Activated CD4-positive, alpha-beta T cell treated with anti-CD3 and anti-CD28 coated beads for 4 hours (primary cell): ENCODE measurements at places on chromosomes 1 and 21.
A peak's percentile ranks its signal among the peaks of the same experiment; 100 is the strongest.

GRCh38 chr21:41141031-41141457, 26.9 kb upstream of the BACE2 start:
- DNase-seq: no peak

GRCh38 chr1:240683576-240683975, 71.6 kb upstream of the GREM2 start:
- DNase-seq: no peak

DNA sequence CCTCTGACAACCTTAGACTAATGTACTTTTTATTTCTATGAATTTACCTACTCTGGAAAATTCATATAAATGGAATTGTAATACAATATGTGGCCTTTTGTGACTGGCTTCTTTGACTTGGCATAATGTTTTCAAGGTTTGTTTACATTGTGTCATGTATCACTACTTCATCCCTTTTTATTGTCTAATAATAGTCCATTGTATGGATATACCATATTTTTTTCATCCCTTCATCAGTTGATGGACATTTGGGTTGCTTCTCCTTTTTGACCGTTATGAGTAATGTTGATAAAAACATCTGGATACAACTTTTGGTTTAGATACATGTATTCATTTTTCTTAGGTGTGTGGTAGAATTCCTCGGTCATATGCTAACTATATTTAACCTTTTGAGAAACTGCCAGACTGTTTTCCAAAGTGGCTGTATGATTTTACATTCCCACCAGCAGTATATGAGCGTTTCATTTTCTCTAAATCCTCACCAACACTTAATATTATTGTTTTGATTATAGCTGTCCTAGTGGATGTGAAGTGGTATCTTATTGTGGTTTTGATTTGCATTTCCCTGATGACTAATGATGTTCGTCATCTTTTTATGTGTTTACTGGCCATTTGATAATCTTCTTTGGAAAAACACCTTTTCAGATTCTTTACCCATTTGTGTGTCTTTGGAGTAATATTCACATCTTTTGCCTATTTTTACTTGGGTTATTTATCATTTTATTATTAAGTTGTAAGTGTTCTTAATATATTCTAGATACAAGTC, 3.5 kb downstream of the RO60 start:
- no peak for DNase-seq

GRCh38 chr1:30966690-30967369, 58.3 kb upstream of the SDC3 start:
- DNase-seq: no peak

DNA sequence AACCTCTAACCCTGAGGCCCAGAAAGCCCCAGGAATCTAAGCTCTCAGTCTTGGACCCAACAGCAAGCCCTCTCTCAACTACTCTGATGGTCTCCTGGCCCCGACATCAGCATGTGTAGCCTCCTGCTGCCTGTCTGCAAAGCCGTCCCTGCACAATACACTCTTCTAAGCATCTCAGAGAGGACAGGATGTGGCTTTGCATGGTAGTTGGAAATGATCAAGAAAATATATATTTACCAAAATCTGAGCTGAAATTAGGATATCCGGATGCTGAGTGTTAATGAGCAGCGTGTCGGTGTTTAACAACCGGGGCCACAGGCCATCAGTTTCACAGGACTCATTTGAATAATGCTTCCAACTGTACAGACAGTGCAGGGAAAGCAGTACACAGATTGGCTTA, 59.1 kb upstream of the SIM2 start:
- no peak for DNase-seq

DNA sequence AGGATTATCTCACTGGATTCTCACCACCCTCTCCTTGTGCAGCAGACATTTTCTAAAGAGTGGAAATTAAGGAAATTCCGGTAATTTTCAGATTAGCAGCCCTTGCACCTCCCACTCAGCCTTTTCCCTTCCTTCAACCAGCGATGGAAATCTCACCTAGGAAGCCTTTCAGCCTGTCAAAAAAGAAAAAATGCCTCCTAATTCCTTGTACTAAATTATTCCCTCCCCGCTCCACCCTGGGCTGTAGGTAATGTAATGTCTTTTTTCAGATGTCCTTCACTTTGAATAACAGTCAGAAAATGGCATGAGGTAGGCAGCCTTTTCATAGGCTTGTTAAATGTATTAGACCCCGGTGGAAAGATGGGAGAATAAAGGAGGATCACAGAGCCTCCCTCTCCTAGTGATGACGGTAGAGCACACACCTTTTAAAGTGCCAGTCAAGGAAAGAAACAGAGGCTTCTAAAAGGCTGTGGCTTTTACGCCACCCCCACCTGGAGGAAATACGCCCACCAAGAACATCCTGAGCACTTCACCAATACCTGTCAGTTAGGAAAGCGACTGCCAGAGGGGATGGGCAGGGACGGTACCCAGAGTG, 62.8 kb upstream of the NEK2 start:
- no peak for DNase-seq

DNA sequence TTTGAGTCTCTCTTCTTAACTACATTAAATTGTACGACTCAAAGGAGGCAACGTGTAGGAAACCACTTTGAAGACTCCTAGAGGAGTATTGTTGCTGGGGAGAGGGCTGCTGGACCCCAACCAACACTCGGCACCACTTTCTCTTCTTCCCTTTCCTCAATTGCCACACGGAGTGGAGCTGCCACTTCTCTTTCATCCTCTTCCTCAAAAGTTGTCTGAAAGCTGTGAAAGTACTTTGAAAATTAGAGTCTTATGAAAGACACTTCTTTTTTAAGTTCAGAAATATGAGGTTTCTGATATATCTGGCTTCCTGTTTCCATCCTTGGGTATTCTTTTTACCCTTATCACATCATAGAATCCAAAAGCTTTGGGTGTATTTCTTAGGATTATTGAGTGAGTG, 59.5 kb downstream of the MRPS6 start:
- no peak for DNase-seq

DNA sequence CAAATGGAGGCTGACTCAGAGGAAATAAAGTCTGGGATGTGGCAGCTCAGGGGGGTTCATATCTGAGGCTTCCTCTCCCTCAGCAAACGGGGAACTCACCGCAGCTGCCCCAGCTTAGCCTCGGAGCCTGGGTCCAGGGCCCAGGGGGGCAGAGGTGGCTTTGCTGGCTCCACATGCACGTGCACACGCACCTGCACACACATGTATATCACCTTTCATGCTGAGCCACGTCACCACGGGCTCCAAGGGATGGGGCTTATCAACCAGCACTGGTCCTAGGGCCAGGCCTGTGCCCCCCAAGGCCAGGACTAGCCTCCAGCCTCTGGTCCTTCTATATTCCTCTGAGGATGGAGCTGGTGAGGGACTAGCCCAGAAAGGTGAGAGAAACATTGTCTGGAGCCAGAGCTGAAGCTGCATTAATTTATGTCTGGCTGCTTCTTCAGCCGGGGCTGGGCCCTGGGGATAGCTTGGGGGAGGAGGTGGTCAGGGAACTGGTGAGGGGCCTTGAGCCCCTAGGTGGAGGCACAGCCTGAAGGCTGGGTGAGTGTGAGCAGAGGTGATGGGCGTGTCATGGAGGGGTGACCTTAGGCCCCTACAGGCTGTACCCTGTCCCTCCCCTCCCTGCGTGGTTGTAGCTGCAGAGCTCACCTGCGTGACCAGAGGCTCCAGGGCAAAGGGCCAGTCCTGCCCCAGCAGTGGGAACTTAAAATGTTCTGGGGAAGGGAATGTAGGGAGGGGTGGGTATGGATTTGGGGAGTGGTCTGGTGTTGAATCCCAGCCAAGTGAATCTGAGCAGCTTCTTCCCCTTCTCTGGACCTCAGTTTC, 520.8 kb downstream of the PTPRU start:
- DNase-seq: no peak

DNA sequence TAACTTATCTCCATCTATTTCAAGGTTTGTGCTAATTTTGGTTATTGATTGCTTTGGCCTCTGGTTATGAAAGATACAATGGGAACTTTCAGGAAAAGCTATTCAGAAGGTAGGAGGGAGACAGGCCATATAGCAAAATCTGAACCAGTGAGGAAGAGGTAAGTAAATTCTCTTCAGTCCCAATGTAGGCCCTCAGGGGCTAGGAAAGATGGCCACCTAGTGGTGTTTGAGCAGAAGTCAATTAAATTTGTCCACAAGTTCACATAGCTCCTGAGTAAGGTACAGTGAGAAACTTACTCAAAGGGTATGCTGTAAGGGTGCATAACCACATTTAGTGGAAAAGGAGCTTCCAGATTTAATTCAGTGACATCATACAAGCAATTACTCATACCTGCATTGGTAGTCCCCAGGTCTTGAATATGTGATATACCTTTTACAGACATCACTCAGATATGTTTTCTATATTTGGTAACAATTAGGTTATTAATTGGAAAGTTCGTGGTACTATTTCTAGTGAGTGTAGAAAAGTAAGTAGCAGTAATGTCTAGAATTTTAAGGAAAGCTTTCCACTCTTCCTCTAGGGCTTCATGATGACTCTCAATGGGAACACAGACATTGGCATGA, 21.4 kb upstream of the FMO1 start:
- DNase-seq: no peak

GRCh38 chr1:4045397-4046010, 145.4 kb upstream of the C1orf174 start:
- no peak for DNase-seq

DNA sequence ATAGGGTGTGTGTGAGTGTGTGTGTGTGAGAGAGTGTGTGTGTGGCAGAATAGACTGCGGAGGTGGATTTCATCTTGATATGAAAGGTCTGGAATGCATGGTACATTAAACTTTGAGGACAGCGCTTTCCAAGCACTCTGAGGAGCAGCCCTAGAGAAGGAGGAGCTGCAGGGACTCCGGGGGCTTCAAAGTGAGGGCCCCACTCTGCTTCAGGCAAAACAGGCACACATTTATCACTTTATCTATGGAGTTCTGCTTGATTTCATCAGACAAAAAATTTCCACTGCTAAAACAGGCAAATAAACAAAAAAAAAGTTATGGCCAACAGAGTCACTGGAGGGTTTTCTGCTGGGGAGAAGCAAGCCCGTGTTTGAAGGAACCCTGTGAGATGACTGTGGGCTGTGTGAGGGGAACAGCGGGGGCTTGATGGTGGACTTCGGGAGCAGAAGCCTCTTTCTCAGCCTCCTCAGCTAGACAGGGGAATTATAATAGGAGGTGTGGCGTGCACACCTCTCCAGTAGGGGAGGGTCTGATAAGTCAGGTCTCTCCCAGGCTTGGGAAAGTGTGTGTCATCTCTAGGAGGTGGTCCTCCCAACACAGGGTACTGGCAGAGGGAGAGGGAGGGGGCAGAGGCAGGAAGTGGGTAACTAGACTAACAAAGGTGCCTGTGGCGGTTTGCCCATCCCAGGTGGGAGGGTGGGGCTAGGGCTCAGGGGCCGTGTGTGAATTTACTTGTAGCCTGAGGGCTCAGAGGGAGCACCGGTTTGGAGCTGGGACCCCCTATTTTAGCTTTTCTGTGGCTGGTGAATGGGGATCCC, 18.3 kb upstream of the HDAC1 start:
- DNase-seq: peak; percentile 92

DNA sequence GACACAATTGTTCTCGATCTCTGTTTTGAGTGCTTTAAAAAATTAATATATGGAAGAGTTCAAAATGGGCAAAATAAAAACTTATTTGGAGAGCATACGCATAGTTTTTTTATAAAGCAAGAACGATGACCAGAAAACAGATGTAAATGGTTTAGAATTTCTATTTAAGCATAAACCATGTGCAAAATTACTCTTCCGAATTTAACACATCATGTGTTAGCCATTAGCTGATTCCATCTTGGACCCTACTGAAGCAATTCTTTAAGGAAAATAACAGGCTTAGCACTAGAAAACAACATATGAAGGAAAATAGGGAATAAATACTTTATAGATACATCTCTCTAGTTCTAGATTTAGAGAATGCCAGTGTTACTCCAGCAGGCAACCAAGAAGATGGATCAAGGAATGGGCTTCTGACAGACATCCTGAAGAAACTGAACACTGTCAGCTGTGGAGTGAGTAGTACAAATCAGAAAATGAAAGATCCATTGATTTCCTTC, 26.7 kb downstream of the CDC7 start:
- DNase-seq: no peak

DNA sequence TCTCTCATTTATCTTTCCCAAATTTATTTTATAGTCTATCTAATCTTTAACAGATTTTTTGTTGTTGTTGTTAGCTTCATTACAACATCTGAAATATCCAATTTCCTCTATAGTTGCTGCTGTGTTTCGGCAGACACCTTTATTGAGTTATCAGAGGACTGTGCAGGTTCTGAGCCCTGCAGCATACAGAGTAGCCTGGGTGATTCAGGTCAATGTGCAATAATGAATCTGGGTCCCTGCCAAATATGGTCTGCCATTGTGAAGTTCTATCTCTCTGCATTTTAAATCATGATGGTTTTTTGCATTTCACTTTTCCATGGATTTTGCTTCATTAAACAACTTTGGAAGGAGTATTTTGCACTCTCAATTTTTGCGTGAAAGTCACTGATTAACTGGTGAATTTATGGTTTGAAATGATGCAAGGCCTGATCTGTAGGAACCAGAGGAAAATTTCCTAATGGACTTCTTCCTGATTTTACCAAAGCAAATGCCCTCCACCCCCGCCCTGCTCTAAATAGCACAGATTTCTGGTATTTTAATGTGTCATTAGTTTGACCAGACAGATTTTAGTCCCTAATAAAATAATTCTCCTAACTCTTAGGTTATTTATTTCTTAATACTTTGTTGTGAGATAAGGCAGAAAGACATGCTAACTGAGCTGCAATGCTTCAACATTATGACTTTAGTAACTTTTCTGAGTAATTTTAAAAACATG, 402.3 kb downstream of the PTBP2 start:
- no peak for DNase-seq

DNA sequence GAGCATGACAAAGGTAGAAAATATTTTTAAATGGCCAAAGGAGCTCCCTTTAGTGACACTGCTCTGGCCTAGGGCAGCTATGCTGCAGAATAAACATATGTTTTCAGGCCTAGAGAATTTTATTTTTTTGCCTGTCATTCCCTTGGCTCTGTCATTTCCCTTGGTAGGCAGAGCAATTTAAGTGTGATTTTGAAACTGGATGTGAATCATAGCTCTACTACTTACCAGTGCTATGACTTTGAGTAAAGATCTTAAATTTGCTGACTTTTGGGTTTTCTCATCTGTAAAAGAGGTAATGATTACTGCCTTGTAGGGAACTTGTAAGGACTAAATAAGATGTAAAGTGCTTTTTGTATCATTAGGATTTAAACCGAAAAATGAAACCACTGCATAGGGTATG, 189.0 kb upstream of the ZRANB2 start:
- DNase-seq: no peak

- peak; percentile 44 for DNase-seq
Measured at GRCh38 chr1:235649368-235650163, at the start of gene GNG4. TSS of gene GNG4 (minus strand) at chr1:235649784. CDS start at chr1:235583838, 65,946 bp downstream.
